Activated T-cell treated with anti-CD3 and anti-CD28 coated beads, Interleukin-2, amount 50 U/mL, for 1 hour (primary cell): ENCODE measurements at places on chromosomes 1 and 21.

DNA sequence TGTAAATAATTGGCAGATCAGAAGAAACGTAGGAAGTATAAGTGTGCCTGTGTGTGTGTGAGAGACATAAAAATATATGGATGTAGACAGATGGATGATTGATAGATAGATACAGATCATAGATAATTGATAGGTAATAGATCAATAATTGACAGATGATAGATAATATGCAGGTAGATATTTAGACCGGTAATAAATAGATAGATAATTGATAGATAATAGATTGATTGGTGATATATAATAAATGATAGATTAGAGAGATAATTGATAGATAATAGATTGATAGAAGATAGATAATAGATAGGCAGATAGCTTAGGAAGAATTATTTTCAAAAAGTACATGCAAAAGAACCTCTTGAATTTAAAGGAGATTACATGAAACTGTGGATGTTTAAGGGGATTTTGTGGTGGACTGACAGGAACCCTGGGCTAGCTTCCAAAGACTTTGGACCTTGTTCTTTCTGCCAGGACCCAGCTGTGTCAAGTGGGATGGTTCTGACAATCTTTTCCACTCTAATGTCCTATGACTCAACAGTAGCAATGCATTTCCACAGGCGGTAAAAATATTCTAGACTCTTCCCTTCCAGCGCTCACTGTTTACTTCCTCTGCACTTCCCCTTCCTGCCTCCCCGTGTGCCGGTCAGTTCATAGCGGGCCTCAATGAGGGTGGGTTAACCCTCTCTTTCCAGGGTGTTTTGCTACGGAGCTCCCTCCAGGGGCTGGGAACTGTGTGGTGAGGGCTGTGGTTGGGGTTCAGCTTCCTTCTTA is 39.4 kb downstream of the KCNJ15 start:
- no peak for DNase-seq

DNA sequence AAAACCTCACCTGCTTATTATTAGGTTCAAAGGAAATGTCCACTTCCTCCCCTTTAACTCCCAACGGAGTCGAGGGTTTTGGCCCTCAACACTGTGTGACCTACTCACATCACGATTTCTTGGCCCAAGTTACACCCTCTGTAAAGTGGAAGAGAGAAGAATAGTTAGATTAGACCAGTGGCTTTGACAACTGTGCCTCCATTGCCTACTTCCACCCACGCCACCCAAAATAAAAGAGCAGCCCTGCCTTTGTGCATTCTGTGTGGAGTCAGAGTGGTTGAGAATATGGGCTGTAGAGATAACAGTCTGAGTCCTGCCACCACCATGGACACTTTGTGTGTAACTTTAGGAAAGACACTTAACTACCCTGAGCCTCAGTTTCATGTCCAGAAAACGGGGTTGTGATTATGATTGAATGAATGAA is 4.1 kb upstream of the HDGF start:
- no peak for DNase-seq

GRCh38 chr1:237478842-237479241 is 411.9 kb downstream of the ZP4 start:
- DNase-seq: no peak

- no peak for DNase-seq
Measured at GRCh38 chr1:151729157-151729965, 8.0 kb downstream of the RIIAD1 start.

- no peak for DNase-seq
Measured at GRCh38 chr1:42943728-42944127, 14.9 kb downstream of the SLC2A1 start.

GRCh38 chr1:87327376-87328271 is 1.1 kb upstream of the LMO4 start:
- no peak for DNase-seq

GRCh38 chr1:162726555-162726954 is 63.9 kb upstream of the HSD17B7 start:
- no peak for DNase-seq

DNA sequence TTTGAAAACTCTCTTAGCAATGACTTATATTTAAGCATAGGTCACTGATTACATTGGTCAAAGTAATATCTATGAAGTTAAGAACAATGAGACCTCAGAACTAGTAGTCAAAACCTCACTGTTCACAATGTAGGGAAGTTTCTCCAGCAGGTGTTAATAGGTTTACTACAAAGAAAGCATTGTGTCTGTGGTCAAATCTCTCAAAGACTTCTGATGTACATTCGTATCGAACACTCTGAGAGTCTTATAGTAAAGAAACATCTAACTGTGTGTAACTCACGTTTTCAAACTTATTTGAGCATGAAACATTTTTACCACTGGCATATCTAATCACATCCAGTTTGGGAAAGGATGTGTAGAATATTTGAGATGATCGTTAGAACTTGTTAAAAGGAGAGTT is 76.0 kb downstream of the MAP3K7CL start:
- DNase-seq: no peak

GRCh38 chr1:236400061-236400603 is 6.0 kb downstream of the EDARADD start:
- DNase-seq: no peak

DNA sequence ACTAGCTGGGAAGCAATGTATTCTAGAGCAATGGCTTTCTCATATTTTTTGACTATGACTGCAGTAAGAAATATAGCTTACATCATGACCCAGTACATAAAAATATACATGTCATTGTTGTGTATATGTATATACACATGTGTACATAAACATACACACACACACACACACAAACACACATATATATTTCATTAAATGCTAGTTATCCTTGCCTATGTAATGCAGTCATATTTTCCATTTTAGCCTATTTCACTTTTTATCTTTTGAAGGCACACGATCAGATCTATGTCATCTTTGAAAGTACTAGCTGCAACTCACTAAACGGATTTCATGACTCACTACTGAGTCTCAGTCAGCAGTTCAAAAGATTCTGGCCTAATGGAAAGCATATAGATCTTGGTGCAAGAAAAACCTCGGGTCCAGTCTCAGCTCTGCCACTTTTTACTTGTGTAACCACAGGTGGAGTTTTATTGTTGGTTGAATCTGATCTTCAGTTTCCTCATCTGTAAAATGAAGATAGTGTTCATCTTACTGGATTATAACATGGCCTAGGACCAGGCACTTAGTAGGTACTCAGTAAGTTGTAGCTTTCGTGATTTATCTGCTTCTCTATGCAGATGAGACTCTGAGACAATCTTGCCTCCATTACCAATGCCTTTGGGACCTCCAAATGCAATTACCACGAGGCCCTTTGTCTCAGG is 325.6 kb downstream of the RRAGC start:
- no peak for DNase-seq

DNA sequence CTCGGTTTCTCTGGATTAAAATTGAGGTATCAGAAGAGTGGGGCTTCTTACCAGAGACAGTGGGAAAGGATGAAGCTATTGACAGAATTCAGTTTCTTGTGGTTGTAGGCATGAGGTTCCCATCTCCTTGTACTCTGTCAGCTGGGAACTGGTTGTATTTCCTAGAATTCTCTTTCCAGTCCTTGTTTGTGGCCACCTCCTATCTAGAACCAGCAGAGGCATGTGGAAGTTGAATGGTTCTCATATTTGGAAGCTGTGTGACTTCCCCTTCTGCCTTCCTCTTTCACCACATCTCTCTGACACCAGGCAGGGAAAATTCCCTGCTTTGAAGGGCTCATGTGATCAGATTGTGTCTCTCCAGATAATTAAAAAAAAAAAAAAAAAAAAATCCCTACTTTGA is 457.7 kb upstream of the ADAMTS5 start:
- no peak for DNase-seq

DNA sequence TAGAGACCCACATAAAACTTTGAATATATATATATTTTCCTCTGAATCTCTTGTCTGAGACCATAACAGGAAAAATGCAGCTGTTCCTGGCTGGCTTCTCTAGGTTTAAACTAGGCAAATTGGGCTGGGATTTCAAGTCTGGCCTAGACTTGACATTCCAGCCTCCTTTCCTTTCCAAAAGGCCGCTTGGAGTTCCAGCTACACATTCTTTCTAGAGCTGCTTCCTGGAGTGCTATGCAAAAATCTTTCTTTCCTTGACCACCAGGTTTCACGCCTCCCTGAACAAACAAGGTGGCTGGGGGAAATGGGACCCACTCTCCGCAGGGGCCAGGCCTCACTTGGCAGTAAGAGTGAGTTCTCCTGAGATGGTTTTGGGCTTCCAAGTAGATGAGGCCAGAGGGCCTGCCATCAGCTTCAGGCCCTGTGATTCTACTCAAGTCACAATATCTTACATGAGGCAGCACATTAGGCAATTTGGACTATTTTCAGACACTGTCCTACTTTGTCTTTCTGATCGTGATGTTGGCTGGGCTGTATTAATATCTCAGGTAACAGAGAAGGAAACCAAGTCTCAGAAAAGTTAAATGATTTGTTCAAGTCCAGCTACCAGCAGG is 102.4 kb downstream of the FAM78B start:
- DNase-seq: no peak

DNA sequence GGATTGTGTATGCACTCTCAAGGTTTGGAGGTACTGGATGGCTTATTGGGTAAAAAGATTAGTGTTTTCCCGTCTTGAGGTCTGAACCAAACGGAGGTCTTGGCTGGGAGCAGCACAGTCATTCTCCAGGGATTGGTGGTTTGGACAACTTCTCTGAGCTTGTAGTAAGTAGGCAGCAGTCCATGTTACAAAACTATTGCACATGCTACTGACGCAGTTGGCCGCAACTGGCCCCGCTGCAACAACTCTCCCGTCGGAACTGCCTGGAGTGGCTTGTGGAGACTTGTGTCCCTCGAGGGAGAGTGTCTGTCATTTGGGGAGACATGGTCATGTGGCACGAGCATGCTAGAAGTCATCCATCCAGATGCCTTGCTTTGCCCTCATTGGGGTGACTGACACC is 276.0 kb downstream of the TM2D1 start:
- DNase-seq: no peak

DNA sequence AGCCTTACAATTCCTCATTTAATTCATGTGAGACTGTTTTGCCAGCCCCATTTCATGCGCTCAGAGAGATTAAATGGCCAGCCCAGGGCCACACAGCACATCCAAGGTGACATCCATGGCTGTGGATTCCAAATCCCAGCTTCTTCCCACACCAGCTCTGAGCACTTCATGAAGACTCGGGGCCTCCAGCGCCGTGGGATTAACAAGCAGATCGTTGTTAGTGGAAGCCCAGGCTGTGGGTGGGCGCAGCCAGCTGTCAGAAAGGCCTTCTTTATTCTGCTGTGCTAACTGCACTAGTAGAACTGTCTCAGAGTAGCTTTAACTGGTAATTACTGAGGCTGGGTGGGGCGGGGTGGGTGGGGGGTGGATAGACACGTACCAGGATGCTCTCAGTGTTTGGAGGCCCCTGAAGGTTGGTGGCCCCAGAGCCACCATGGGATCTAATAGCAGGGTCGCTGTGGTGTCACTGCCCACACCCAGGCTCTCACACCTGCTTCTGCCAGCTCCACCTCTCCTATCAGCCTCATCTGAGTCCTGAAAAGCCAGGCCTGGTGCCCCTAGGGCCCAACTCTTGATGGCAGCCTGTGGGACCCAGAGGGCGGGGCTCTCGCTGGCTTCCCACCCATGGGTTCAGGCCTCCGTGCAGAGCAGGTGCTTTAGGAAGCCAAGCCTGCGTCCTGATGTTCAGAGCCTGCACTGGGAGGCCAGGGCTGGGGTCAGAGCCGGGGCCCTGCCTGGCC is 3.4 kb downstream of the BMP8A start:
- no peak for DNase-seq

DNA sequence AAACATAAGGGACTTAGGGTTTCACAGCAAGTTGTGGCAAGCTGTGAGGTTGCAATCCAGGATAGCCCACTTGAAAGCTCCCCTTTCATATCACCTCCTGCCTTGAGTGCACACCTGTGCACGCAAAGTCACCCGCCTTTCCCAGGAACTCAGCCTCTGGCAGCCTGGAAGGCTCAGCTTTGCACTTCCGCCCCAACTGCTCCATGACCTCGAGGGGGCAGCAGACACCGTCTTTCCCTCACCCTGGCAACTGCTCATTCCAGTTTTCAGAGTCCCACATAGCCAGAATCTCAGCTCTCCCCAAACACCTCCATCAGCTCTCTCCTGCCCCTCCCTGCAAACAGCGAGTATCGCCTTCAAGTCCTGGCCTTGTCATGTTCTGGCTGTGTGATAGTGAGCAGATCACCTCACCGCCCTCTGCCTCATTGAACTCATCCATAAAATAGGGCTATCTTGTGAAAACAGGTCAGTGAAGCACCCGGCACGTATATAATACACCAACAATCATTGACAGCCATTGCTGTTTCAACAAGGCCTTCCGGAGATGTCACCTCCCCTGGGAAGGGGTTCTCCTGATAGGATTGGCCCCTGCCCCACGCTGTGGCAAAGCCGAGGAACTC is 32.2 kb upstream of the EPB41 start:
- DNase-seq: peak; percentile 81
